ENCODE measurements at places on chromosomes 1 and 21.

GRCh38 chr1:17643861-17644703 lies 104.6 kb downstream of the ARHGEF10L start:
- no peak for DNase-seq

DNA sequence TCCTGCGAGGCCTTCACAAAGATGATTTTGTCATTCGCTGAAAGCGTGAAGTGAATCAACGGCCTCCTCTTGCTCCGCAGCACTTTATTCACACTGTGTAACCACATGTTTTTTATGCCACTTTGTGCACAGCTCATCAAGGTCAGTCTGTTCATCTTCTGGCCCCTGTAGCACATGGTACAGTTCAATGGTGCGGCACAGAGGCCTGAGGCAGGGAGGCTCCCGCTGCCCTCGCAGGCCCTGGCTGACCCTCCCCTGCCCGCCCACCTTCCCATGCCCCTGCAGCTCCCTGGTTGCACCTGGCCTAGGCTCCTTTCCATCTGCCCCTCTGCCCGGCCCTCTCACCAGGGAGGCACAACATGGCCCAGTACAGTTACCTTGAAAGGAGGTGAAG lies 87.5 kb downstream of the CD247 start:
- no peak for DNase-seq

DNA sequence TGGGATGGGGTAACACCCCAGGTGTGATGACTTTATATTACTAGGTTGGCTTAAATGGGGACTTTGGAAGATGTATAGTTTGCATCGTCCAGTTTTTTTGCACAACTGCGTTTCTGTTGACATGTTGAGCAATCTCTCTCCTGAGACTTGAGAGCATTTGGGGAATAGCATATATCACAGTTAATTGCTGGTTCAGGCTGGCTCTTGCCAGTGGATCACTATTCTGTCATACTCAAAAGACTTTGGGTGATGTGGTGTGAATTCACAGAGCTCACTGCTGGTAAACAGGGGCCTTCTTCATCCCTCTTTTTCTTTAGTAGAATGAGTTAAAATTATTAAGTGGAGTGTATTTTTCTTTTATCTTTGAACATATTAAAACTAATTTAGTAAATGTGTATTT lies 44.3 kb downstream of the LHX9 start:
- no peak for DNase-seq

- DNase-seq, result no peak
Observed at GRCh38 chr1:2880086-2880485, 78.6 kb upstream of the TTC34 start.

GRCh38 chr1:51444096-51444495 lies 75.0 kb downstream of the EPS15 start:
- DNase-seq, result no peak

GRCh38 chr21:38831526-38832467 lies 26.1 kb downstream of the ETS2 start:
- DNase-seq, result peak; percentile 57

DNA sequence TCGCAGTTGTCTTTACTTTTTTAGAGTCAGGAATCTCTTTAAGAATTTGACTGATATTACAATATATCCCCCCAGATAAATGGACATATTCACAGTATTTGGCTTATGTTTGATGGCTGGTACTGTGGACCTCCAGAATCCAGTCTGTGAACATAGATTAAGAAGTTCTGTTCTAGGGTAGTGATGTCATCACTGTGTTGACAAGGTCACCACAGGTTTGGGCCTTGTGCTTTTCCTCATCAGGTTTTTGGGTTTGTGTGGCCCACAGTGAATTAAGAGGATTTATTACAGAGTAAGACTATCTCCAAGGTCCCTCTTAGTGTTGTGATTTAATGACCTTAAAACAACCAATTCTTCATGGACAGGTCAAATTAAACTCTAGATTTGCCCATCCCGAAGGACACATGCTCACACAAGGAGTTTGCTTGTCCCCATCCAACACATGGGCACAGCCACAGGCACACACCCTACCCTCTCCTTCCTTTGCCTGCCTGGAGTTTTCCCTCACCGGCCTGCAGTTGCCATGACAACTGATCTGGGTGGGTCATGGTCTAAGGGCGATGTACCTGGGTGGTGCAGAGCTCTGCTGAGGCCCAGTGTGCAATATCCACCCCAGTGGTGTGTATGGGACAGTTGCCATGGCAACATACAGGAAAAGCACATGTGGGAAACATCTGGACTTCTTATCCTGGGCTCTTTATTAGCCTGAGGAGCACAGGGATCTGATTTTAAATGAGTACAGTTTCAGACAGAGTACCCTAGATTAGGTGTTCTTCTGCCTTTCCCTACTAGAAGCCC lies 98.6 kb downstream of the NAV1 start:
- no peak for DNase-seq

DNA sequence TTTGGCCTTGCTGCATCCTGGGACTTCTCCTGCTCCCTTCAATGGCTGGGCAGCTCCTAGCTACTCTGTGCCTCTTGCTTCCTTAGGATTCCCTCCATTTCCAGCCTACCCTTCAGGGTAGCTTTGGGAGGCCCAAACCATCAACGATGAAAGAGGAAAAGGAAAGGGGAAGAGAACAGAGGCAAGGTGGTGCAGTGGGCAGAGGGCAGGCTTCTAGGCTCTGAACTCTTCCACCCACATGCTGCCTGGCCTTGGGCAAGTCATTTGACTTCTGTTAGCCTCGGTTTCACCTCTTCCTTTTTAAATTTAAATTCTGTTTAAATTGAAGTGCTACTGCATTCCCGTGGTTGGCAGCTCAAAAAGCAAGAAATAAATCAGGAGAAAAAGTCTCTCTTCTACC lies 5.7 kb upstream of the PPM1J start:
- DNase-seq, result no peak

DNA sequence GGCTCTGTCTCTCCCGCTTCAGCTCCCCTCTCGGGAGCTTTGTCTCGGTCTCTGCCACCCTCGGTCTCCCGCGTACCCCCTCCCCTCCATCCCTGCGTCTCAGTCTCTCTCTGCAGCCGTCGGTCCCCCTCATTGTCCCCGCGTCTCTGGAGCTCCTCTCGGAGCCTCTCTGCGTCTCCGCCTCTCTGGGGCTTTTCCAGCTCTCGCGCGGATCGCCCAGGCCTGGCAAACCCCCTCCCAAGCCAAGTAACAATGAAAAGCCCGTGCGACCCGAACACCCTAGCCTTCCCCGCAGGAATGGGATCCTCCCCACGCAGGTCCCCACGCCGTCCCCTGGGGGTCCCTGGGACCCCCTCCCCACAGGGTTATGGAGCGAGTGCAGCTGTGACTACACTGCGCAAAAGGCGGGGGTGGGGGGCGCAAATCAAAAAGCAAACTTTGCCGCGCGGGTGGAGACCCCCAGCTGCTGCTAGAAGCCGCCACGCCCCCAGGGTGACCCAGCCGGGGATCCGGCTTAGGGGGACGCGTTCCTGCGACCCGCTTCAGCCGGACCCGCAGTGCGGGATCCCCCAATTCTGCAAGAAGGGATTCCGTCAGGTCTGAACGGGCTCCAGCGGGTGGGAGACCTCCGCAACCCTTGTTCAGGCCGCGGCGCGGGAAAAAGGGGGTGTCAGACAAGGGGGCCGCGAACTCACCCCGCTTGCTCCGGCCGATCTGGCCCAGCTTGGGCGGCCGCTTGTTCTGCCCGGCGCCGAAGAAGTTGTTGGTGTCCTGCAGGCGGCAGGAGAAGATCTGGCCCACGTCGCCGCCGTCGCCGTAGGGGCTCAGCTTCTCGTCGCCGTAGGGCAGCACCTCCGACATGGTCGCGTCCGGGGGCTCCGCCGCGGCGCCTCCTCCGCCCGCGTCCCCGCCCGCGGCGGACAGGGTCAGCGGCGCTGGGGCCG lies 1.2 kb downstream of the CAMK2N1 start:
- DNase-seq, result no peak

DNA sequence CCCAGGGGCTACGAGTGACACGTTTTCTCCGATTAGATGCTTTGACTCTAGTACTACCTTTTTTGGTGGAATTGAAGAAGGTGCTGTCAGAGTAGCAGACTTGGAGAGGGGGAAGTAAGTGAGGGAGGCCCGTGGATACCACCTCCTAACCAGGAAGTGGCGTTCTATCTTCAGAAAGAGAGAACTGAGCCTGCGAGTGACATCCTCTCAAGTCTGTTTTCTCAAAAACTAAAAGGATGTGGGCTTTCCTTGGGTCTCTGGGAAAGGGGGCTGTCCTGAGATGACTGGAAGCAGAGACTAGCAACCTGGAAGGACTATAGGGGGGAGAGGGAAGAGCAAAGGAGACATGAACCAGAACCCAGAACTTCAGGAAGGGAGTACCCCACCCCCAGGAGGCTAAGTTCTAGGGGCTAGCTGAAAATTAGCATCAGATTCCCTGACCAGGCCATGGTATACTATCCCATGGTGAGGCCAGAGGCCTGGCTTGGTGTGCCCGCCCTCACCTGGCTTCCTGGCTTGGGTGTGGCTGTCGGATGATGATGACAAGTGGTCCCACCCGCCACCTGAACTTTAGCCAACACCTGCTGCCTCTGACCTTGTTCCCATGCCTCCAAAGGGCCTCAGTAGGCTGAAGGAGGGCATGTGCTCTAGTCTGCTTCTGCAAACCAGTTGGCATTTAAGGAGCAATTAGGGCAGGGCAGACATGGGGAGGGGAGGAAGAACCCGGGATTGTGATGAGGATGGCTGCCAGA lies 49.1 kb downstream of the ATP2B4 start:
- DNase-seq, result peak; percentile 35

- no peak for DNase-seq
Observed at GRCh38 chr1:187264995-187265602, 436.4 kb downstream of the PLA2G4A start.

DNA sequence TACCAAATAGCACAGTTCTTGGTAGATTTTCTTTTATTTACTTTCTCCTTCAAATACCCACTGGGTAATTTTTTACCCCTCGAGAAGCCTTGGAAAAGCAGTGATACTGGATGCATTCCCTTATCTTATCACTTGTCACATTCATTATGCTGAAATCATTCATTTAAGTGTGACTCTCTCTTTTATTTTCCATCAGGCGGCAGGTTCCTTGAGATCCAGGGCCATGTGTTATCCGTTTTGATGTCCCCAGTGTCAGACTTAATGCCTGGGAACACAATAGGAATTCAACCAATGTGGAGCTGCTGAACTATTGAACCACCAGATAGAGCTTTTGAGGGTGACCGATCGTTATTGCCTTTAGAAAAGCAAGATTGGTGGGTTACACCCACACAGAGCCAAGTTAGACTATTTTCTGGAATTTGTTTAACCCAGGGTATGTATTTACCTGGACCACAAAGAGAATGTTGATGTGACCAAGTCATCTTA lies 51.5 kb upstream of the ATP5PO start:
- no peak for DNase-seq

- no peak for DNase-seq
Observed at GRCh38 chr1:85449356-85449755, 15.6 kb downstream of the DDAH1 start.

DNA sequence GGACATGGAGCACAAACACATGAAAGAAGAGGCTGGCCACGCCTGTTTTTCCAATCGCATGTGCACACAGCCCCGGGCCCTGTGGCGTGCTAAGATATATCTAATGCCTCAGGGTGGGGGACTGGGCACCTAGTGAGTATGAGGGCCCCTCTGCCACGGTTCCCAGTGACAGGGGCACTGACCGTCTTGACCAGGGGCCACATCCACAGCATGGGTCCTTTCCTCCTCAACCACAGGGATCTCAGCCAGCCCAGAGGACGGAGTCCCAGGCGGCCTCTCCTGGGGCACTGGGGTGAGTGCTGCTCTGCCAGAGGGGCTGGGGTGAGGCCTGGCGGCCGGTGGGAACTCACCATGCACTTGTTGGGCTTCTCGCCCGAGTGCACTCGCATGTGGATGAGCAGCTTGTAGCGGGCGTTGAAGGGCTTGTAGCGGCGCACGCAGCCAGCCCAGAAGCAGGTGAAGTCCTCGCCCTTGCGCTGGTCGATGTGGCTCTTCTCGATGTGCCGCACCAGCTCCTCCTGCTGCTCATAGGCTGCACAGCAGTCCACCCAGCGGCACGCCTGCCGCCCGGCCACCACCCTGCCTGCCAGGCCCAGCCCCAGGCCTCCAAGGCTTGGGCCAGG lies 134.7 kb downstream of the DMRTB1 start:
- no peak for DNase-seq

- no peak for DNase-seq
Observed at GRCh38 chr1:246066573-246066972, 440.5 kb downstream of the SMYD3 start.

DNA sequence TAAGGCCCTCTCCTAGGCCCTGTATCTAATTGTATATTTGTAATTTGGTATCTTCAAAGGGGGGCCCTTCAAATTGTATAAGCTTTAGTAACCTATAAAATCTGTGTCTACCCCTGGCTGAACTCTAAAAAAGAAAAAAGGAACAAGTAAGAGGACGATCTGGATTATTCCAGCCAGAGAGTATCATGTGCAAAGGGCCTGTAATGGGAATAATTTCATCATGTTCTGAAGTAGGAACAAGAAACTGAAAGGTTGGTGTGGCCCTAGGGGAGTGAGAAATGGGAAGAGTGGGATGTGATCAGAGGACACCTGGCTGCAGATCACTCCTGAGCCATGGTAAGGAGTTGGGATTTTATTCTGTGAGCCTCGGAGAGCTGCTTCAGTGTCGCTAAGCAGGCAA lies 14.7 kb downstream of the PTAFR start:
- DNase-seq, result no peak

- no peak for DNase-seq
Observed at GRCh38 chr1:87369736-87370478, 41.2 kb downstream of the LMO4 start.

DNA sequence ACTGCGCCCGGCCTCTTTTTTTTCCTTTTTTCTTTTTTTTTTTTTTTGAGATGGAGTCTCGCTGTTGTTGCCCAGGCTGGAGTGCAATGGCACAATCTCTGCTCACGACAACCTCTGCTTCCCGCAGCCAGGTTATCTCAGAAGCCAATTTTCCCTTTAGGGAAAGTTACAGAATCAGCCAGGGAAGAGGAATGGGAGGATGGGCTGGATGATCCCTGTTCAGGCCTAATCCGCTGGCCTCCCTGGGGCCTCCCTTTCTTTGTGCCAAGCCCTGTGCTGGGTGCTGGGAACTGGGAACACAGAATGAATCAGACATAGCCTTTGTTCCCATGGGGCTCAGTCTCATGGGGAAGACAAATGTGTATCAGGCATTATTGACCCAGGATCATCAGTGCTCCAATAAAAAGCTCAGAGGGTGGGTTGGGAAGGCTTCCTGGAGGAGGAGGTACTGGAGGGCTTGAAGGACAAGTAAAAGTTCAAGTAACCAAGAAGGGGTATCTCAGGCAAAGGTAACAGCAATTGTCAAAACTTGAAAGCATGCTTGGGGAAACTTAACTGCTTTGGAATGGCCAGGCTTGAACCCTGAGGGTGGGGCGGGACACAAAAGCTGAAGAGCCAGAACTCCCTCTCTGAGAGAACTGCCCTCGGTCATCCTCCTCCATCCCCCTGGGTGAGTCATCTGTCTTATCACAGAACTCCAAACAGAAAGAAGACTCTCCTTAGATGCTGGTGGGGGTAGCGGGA lies 14.3 kb downstream of the ECHDC2 start:
- no peak for DNase-seq

DNA sequence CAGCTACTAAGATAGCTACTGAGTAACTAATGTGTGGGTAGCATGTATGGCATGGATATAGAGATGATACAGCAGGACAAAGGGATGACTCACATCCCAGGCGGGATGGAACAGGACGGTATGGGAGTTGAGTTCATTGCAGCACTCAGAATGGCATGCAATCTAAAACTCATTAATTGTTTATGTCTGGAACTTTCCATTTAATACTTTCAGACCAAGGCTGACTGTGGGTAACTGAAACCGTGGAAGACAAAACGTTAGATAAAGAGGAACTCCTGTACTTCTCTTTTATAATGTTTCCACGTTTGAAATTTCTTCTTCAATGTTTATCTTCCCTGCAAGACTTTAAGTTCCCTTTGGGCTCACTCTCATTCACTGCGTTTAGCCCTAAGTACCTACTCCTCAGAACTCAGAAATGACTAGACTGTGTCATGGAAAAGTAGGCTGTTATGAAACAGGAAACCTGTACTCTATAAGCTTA lies 151.9 kb downstream of the MAGI3 start:
- DNase-seq, result no peak
